Activated CD8-positive, alpha-beta memory T cell treated with anti-CD3 and anti-CD28 coated beads for 1 hour (primary cell): ENCODE measurements at places on chromosomes 11 and 22.

DNA sequence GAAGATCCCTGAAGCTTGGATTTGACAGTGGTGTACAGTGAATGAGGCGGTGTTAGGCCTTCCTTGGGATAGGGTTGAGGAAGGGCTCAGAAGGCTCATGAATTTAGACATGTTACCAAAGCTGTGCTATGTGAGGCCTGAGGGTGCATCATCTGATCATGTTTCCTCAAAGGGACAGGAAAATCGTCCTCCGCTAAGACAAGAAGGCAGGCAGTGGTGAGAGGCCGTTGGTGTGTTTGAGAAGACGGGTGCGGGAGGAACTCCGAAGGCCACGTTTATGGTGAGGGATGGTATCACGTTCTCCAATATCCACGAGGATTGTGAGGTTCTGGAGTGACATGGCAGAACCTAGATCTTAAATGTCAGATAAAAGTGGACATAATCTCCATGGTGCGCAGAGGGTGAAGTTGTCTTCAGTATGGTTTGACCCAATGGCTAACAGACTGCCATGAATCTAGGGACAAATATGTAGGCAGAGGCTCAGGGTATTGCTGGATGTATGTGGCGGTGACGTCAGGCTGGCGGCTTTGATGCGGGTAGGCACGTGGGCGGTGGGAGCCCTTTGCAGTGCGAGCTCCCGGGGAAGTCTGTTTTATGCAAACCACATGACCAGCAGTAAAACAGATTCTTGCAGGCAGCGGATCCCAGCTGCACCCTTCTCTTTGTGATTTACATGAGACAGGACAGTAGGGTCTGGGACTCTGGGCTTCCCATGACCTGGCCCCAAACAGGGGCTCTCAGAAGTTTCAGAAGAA is 242.3 kb upstream of the B3GAT1 start:
- no peak for DNase-seq

- no peak for DNase-seq
These were observed 80.0 kb upstream of the CRTAM start for GRCh38 chr11:122758339-122758738.

DNA sequence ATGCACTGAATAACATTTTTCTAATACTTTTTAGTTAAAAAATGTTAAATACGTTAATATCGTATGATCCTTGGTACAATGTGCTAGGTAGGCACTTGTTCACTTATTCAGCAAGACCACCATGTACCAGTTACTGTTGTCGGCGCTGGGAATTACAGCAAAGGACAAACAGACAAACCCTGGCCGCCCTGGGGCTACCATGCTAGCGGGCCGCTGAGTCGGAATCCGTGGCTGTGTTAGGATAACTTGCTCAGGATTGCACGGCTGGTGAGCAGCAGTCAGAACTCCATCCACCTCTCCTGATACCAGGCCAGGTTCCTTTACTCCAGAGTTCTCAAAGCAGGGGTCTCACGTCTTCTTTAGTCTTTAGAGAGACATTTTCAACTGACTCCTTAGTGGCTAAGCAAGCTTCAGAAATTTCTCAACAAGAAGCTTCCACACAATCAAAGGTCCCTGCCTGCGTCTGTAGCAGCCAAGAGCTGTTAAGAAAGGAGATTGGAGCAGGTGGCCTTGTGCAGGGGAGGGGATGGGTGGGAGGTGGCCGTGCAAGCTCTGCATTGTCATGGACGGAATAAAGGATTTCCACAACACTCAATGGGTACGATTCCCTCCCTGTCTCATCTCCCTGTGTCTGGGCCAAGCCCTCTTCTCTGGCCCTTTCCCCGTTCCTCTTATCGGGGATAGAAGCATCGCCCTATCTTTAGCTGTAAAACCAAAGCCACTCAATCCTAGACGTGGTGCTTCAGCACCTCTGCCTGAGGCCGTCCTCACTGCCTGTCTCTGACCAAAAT is 39.8 kb upstream of the NNMT start:
- no peak for DNase-seq

DNA sequence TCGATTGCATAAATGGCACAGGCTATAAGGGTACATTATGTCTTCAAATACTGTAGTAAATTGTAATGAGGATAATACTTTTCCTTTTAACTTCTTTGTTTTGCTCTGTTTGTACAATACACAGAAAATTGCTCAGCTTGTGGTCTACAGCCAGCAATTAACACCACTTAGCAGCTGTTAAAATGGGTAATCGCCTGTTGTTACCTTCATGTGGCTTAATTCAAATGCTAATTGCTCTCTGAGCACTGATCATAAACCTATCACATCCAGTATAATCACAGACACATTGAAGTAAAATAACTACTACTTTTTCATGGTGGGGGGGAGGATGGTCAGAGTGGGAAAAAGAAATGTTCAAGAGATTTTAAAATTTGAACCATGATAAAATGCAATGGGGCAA is 1164.1 kb upstream of the CNTN5 start:
- no peak for DNase-seq

- DNase-seq = peak; percentile 69
These were observed 3.9 kb downstream of the UCP3 start for GRCh38 chr11:74004759-74005615.

- DNase-seq = no peak
These were observed 203.7 kb downstream of the ARHGAP42 start for GRCh38 chr11:100890789-100891188.

DNA sequence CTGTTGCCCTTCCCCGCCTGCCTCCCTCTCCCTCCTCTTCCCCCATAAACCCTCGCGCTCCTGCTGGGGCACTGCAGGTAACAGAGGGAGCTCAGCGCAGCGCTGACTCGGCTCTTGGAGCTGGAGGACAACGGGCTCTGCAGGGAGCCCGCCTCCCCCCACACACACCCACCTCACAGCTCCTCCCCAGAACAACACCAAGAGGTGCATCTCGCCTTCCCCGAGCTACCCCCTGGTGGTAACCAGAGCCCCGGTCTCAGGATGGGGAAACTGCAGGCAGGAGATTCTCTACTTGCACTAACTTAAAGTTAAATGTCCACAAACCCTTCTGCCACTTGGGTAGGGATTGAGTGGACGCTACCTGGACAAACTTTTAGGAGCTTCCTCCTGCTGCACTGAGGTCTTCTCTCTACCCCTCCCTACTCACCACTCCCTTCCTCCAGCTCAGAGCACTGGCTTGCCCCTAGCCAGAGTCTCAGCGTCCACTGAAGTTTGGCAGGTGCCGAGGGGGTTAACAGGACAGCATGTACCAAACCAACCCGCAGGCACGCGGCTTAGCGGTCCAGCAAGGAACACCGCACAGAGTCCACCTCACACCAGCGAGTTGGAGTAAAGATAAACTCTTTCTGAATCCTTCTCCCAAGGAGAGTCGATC is 4.0 kb upstream of the SCN4B start:
- DNase-seq = no peak

DNA sequence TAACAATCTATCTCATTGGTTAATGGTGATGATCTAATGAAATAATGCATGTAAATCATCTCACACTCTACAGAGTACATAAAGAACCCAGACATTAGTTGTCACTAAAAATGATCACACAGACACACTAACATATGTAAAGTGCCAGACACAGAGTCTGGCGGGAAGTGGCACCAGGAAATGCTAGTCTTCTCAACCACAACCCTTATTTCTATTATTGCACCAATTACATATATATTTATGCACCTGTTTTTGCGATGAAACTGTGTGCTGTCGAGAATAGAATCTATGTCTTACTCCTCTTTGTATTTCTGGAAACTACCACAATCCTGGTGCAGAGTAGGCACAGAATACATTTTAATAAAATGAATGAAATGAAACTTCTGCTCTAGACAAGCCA is 25.9 kb upstream of the POU2AF3 start:
- DNase-seq = no peak

DNA sequence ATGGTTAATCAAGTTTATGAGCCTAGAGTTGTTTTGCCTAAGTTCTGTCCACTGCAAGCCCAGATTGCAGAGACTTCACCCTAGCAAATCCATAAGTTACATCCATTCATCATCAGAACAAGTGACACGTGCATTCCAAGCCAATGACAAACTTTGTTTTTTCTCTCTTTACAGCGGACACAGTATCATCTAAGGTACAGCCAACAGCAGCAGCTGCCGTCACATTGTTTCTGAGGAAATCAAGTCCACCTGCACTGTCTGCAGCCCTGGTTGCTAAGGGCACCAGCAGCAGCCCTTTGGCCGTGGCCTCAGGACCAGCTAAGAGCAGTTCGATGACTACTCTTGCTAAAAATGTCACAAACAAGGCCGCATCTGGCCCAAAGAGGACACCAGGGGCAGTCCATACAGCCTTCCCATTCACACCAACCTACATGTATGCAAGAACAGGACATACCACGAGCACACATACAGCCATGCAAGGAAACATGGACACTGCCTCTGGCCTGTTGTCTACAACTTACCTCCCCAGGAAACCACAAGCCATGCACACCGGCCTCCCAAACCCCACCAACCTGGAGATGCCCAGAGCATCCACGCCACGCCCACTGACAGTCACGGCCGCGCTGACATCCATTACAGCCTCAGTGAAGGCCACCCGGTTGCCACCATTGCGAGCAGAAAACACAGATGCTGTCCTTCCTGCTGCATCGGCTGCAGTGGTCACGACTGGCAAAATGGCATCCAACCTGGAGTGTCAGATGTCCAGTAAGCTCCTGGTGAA is 155.8 kb downstream of the C11orf91 start:
- no peak for DNase-seq

GRCh38 chr11:121894581-121894980 is 221.4 kb downstream of the BLID start:
- no peak for DNase-seq

DNA sequence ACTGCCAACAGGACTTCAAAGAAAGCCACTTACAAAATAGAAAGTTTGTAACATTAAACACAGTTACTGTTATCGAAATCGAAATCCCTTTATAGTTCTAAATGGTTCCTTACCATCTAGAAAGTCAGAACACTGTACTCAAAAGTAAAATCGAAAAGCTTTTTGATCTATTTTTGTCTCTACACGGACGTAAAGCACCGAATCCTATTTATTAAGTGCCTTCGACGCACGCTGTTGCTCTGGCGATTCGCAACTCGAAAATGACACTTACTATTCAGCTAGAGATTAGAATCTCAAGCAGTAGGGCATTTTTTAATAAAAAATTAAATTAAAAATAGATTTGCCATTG is 78.3 kb downstream of the LARGE1 start:
- no peak for DNase-seq

GRCh38 chr22:30871391-30872284 is 96.9 kb downstream of the MORC2 start:
- DNase-seq = no peak

DNA sequence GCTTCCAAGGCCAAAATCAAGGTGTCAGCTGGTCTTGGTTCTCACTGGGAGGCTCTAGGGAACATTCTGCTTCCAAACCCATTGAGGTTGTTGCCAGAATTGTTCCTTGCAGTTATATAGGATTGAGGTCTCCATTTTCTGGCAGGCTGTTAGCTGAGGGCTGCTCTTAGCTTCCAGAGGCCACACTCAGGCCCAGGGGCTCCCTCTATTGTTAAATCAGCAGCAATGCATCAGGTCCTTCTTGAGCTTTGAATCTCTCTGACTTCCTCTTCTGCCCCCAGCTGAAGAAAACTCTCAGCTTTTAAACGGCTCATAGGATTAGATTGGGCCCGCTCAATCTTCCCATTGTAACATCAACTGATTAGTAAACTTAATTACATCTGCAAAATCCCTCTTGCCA is 39.3 kb upstream of the BSX start:
- no peak for DNase-seq

DNA sequence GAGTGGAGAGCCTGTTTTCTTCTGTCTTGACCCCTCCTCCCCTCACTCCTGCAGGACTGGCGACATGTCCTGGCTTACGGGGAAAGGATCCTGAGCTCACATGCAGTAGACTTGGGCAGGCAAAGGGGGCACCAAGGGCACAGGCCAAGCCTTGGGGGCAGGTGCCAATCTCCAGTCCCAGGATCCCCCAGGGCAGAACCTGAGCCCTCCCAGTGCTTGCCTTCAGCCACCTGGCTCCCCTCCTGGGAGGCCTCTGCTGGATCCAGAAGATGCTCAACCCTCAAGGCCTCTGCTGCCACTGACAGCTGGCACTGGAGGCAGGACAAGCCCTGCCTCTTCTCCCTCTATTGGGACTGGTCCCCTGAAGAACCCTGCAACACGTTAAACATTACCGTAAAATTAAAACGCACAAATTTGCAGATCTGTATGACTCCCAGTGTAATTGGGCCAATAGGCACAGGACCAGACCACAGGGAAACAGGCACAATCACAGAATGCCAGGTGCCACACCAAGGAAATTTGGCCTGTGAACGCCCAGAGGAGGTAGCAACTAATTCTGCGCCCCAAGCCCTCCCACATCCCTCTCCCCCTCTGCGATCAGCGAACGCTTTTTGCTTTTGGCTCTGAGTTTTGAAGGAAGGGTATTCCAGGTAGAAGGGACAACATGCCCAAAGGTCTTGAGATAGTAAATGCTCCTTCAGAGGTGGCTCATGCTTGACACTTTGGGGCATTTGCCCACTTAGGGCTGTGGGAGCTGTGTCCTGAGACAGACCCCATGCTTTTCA is 967 bp upstream of the LZTR1 start:
- no peak for DNase-seq
